Osteoblast (primary cell): ENCODE measurements at places on chromosomes 3 and 15. TPM values are rescaled to one million over a fixed set of nuclear protein-coding genes. Genes with fewer than 3 reads are reported as not detected.

EXD1 gene
- total RNA-seq, result not detected in 2 replicates

TNK2 gene
- 10.6 and 11.6 TPM in 2 replicates for total RNA-seq

CCK gene
- not detected in 2 replicates for total RNA-seq

GOLGA8J gene
- total RNA-seq, result 0.29 TPM in 1 of 2 replicates, not detected in the other

SEMA5B gene
- not detected in 2 replicates for total RNA-seq

ALG3 gene
- 26.8 and 28.9 TPM in 2 replicates for total RNA-seq

OXTR gene
- 2.5 and 6.2 TPM in 2 replicates for total RNA-seq

CD200 gene
- total RNA-seq, result 1.5 and 3.3 TPM in 2 replicates

IMP3 gene
- 46.6 and 64.4 TPM in 2 replicates for total RNA-seq

SPPL2A gene
- 81.3 and 87.6 TPM in 2 replicates for total RNA-seq

SLC24A5 gene
- not detected in 2 replicates for total RNA-seq

MOBP gene
- total RNA-seq, result not detected in 2 replicates

CTXND1 gene
- total RNA-seq, result not detected in 2 replicates

PRTG gene
- total RNA-seq, result 4.7 and 5.6 TPM in 2 replicates

P2RY1 gene
- under 0.01 and 0.36 TPM in 2 replicates for total RNA-seq

NPTN gene
- 116 and 130 TPM in 2 replicates for total RNA-seq

MGA gene
- 40.2 and 41.0 TPM in 2 replicates for total RNA-seq

CGNL1 gene
- 1.1 and 1.5 TPM in 2 replicates for total RNA-seq
